Amygdala (tissue), 56 donors: ENCODE measurements at places on chromosomes 6 and 20.
A peak's percentile ranks its signal among the peaks of the same experiment; 100 is the strongest.

DNA sequence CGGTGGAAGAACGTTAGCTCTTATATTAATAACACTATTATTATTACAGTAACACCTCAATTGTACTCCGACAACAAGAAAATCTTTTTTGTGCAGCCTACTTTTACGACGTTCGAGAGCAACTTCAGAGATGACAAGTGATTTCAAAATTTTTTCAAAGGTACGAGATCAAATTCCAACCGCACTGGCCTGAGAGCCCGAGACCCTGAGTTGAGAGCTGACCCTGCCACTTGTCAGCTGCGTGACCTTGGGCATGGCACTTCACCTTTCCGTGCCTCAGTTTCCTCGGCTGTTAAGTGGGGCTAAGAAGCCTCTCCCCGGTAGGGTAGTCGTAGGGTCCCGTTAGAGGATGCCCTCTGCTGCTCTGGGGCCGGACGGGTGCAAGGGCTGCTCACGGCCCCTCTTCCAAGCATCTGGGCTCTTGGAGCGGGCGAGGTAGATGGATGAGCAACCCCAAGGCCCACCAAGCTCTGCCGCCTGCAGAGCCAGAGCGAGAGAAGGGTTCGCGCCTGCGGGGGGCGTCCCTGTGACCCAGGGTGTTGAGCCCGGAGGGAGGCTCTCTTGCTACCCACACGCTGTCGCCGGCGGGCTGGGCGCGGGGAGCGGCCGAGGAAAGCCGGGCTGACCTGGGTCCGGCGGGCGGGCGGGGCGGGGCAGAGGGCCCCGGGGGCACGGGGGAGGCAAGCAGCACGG is 510 bp downstream of the NDRG3 start:
- DNase-seq, result peak; percentile 31

DNA sequence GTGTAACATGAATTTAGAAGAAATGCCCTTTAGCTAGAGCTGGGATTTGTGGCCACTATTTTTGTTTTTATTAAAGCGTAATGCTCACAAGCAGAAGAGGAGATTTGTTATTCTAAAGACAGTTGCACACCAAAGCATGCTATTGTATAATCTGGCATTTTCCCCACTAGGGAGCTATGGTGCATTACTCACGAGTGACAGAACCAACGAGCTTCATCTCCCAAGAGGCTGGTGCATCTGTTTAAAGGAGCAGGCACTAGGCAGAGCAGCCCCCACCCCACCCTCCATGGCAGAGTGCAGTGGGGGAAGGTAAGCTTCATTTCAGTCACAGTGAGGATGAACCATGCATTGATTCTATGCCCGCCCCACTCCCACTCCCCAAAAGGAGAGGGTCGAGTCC is 287.3 kb upstream of the TSHZ2 start:
- no peak for DNase-seq

DNA sequence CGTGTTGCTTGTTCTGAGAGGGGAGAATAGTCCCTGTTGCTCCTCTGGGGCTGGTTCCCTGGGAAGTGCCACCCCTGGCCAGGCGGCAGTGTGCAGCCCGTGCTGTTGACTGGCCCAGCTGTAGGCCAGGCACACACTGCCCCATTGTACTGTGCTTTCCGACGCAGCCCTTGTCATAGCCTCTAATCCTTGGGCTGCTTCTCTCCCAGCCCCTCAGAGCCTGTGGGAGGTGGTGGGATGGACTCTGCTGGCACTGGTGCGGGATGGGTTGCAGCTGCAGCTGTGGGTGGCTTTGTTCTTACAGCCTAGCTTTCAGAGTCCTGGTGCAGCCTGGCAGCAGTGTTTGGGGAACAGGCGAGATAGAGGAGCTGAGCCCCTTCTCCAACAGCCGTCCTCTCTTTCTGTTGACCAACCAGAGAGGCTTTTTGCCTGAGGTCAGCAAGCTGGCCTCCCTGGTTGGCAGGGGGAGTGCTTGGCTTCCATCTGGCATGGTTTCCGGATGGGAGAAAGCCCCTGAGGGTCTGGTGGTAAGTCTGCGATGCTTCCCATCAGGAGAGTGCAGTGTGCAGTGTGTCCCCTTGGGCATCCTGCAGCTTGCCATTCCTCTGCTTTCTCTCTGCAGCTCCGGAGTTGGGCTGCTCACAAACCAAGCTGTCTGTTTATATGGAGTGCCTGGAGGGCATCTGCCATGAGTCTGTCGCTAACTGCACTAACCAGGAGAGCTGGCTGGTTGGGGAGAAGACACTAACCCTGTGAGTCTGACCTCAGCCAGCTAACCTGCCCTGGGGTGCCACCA is 12.1 kb downstream of the TJAP1 start:
- DNase-seq, result peak; percentile 94

DNA sequence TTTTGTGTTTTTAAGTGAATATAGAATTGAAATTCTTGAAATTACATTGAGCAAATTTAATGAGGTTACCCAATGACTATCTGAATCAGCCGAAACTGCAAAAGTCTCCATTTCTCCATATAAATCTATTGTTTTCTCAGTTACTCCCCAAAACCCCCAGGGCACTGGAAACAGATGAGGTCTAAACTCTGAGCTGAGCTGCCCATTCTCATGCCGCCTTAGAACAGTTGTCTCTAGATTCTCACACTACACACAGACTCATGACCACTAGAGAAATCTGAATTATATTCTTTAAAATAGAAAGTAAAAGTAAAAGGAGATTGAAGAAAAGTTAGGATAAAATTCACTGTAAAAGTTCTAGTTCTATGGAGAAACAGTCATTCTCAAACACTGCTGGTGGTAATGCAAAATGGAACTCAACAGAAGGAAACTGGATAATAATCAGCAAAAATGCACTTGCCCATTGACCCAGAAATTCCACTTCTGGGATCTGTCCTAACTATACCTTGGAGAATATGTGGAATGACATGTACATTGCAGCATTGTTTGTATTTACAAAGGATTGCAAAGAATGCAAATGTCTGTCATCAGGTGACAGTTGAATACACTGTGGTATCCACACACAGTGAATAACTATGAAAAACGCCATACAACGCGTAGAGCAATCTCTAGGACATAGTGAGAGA is 125.5 kb downstream of the IPCEF1 start:
- no peak for DNase-seq

DNA sequence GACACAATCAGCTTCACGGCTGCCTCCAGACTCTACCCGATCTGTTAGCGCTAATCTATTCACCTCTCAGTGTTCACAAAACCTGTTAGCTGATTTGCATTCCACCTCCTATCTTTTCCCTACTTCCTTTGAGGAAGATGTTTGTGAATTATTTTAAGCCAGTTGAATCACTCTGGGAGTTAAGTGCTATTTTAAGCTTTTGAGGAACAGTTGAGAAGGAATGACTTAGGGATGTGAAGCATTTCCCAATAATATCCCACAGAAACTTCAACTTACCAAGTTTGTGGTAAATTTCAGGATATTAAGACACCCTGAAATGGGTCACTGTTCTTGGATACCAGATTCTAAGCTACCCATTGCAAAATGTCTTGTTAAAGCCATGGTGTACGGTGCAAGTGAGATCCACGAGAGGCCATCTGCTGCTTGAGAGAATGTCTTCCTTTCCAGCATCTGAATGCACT is 145.2 kb upstream of the CITED2 start:
- DNase-seq, result no peak

GRCh38 chr20:48326868-48327267 is 500.9 kb downstream of the PREX1 start:
- DNase-seq, result no peak

GRCh38 chr6:166488701-166489100 is 97.8 kb downstream of the RAMACL start:
- no peak for DNase-seq

DNA sequence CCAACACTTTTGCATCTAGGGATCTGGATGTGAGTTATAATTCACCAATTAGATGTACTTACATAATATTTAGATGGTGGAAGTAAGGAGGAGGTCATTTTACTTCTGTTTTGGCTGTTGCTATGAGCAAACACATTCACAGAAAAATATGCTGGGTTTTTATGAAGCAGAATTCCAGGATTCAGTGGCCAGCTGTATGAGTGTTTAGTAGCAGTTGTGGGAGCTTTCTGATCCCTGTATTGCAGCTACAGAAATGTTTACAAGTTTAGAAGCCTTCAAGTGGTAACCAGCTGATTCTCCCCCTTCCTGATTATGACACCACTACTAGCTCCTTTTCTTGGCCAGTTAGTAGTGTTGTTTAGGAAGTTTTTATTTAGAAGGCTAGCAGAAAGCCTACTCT is 177.0 kb downstream of the TENT5A start:
- no peak for DNase-seq

DNA sequence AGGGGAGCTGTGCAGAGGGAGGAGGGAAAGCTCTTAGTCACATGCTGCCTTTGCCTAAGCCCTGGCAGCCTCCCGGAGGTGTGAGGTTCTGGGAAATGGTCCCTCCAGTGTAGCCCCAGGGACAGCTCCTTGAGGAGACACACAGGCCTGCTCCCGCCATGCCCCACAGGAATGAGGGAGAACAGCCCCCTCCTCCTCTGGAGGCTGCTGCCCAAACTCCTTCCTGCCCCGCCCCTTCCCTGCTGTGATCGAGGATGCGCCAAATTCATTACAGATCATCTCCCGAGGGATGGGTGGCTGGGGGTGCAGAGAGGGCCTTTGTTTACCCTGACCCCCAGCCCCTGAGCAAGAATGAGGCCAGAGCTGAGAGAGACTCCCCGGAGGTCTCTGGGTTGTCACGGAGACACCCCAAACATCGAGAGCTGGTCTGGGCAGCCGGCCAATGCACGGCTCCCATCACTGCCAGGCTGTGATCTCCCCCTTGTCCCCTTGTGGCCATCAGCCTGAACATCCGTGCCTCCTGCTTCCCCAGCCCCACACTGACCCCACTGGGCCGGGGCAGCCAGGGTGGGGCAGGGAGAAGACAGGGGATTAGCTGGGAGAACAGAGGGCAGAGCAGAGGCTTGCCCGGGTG is 8.4 kb downstream of the CYP21A2 start:
- DNase-seq, result no peak

- no peak for DNase-seq
Measured at GRCh38 chr20:3229798-3230197, 9.2 kb downstream of the SLC4A11 start.

DNA sequence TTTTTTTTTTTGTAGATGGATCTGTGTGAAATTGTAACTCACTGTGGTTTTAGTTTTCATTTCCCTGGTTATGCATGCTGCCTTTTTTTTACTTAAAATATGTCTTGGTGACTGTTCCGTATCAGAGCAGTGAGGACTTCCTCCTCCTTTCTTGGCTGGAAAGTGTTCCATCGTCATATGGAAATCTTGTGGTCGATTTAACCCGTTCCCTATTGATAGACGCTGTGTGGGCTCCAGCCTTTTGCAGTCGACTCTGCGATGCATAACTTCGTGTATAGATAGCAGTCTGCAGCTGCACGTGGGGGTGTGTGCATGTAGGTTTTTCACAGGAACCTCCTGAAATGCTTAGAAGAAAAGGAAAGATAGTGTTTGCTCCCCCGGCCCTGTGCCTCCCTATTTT is 28.1 kb upstream of the PNPLA1 start:
- no peak for DNase-seq

DNA sequence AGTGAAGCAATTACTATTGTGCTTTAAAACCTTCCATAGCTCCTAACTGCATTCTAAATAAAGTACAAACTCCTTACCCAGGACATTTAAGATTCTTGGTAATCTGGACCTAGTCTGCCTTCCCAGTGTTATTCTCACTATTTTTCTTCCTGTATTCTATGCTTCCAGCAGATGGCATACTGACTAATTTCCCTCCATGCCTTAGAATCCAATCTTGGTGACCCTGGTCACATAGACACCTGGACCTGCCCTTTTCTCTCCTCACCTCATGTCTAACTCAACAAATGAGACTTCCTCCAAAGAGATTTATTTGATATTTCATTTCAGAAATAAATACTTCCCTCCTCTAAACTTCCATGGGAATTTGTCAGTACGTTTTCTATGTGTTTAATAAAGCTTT is 25.8 kb downstream of the ROS1 start:
- no peak for DNase-seq

- DNase-seq, result no peak
Measured at GRCh38 chr6:46893648-46894047, 28.1 kb downstream of the ADGRF5 start.

DNA sequence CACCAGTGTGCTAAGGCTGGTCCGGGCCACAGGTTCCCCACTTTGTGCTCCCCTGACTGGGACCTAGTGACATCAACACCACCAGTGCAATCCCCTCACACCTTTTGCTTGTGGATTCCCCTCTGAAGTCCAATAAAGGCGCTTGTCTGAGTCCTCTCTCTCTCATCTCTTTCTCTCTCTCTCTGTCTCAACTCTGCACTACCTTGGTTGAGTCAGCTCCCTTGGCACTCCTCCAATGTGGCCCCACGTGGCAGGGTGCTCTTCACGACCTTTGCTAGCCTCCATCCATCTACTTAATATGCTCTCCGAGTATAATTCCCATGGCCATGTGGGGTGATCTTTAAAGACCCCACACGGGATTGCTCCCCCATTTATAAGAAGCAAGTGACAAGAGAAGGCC is 385.0 kb downstream of the CD83 start:
- no peak for DNase-seq

- DNase-seq, result no peak
Measured at GRCh38 chr6:21592953-21593352, 598 bp upstream of the SOX4 start.

- DNase-seq, result no peak
Measured at GRCh38 chr6:104527761-104528415, 331.8 kb downstream of the HACE1 start.

GRCh38 chr6:82865461-82865860 is 200.2 kb downstream of the UBE3D start:
- DNase-seq, result no peak

DNA sequence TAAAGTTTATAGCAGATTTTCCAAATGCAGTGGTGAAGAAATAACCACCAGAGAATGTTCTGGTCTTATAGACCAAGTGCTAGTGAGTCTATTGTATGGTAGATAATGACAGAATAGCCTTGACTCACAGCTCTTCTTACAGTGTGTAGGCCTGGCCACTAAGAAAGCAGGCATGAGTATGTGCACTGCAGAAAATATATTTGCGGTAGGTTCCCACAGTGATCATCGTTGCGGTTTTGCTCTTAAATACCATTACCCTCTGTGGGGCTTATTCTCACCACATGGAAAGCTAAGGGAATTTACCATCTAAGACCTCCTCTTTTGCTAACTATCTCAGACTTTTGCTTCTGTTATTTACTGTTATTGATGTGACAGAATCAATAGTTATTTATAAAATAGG is 212.3 kb upstream of the SYNDIG1 start:
- no peak for DNase-seq

DNA sequence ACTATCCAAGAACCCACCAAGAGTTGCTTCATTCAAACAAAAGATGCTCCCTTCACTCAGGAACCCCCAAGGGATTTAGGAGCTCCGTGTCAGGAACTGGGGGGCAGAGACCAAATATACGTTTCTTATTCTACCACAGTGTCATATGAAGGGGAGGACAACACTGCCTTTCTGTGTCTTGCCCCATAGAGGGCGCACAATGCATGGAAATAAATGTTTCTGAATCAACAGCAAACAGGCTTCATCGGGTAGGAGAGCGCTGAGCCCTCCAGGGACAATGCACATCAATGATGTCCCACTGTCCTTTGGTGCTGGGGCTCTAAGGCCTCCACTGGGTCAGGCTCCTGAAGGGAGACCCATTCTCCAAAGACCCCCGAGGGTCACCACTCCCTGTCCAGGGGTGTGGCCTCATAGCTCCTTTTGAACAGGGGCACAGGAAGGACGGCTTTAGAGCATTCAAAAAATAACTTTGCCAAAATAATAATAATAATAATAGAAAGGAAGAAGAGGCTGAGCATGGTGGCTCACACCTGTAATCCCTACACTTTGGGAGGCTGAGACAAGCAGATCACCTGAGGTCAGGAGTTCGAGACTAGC is 31.1 kb downstream of the PLG start:
- peak; percentile 2 for DNase-seq
